ENCODE measurements at places on chromosomes 5 and 9.
A peak's percentile ranks its signal among the peaks of the same experiment; 100 is the strongest.

DNA sequence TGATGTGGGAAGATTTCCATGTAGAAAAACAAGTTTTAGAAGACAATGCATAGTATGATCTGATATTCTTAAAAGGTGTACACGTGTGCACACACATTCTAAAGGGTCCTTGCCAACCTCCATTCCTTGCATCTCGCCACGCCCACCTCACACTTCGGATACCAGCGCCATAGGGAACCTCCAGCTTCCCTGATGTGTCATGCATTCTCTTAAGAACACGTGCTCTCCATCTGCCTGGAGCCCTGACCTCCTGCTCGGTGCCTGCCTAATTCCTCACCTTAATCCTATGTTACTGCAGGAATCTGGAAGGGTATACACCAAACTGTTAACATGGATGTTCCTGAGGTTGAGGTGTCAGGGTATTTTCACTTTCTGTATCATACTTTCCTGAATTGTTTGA, 63.1 kb downstream of the PTCD2 start:
- no peak for DNase-seq

DNA sequence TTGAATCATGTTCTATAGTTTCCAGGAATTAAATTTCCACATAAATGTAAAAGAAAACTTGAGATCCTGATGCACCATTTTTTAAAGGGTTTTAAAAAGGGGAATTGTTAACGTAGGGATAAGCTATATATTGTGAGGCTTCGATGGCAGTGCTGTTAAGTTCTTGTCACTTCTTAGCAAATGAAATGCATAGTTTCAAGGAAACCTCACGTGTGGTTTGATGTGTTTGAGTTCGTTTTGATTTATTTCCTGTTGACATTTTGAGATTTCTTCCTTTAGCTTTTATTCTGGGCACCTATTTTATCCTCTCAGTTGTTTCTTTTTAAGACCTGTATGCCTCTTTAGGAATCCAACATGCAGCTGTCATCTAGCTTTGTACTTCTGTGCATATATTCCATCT, 301.0 kb downstream of the DOCK8 start:
- DNase-seq = no peak

- DNase-seq = no peak
These were observed 173.5 kb downstream of the FGF1 start for GRCh38 chr5:142512043-142513042.

DNA sequence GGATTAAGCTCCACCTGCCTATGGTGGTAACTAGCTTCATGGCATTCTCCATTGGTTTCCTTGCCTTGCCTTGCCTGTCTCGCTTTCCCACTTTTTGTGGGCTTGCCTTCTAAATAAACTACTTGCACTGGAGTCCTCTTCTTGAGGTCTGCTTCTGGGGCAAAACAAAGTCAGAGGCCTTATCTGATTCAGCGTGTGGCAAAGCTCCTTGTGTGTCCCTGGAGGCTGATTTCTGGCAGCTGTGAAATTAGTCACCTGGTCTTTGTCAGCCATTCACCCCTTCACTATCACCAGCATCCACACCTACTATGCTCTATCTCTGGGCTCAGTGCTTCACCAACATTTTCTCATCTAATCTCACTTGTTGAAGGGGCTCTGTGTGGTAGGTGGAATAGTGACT, 176.2 kb downstream of the SEC61B start:
- no peak for DNase-seq

- peak; percentile 96 for DNase-seq
These were observed 13.3 kb upstream of the GPX8 start for GRCh38 chr5:55146543-55147151.

DNA sequence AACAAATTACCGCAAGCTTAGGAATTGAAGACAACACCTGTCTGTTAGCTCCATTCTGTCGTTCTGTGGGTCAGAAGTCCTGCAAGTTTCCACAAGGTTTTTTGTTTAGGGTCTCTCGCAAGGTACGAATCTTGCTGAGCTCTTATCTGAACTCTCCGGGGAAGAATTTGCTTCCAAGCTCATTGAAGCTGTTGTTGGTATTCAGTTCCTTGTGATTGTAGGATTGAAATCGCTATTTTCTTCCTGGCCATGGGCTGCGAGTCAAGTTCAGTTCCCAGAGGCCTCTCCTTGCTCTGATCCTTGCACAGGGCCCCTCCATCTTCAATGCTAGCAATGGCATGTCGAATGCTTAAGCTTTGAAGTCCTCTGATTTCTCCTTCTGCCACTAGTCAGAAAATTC, 53.5 kb upstream of the CNTLN start:
- no peak for DNase-seq

DNA sequence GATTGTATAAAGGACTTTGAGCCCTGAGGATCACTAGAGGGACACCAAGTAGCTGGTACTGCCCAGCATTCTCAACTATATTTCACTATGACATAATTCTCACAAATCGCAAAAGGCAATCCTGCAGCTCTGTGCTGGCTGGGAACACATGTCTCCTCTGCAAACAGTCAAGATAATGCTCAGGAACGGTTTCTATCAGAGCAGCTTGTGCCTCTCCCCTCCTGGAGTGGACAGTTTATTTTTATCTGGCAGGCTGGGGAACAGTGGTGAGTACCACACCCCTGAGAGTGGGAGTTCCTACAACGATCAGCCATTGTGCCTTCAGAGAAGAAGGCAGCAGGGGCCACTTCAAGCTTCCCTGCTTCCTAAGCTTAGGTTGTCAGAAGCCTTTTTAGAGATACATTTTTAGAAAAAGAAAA, 65.8 kb downstream of the ERAP1 start:
- DNase-seq = no peak

DNA sequence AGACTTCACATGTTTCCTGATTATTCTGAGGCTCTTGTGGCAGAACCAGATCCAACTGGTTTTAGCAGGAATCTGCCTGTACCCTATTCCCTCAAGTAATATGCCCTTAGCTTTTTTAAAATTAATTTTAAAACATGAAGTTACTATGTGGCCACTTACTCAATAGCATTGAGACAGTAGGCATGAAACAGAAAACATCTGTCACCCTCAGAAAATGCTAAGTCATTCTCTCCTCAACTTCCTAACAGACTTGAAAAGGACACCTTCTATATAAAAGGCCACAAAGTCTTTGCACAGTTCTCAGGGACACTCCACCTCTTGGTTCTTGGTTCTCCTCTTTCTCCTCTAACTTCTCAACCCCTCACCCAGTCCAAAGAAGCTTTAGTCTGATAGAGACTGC, 277.8 kb downstream of the RAB3C start:
- DNase-seq = no peak

- no peak for DNase-seq
These were observed 335.7 kb downstream of the PRELID2 start for GRCh38 chr5:145499483-145499882.

GRCh38 chr5:181035991-181036815, 3.9 kb upstream of the BTNL9 start:
- DNase-seq = no peak

Data from eye (tissue), 1 donor.